ENCODE measurements at places on chromosomes 6 and 20. TPM values are rescaled to one million over a fixed set of nuclear protein-coding genes. Genes with fewer than 3 reads are reported as not detected.

- no peak for DNase-seq
Measured at GRCh38 chr20:47749339-47749738, 35.9 kb downstream of the SULF2 start.

DNA sequence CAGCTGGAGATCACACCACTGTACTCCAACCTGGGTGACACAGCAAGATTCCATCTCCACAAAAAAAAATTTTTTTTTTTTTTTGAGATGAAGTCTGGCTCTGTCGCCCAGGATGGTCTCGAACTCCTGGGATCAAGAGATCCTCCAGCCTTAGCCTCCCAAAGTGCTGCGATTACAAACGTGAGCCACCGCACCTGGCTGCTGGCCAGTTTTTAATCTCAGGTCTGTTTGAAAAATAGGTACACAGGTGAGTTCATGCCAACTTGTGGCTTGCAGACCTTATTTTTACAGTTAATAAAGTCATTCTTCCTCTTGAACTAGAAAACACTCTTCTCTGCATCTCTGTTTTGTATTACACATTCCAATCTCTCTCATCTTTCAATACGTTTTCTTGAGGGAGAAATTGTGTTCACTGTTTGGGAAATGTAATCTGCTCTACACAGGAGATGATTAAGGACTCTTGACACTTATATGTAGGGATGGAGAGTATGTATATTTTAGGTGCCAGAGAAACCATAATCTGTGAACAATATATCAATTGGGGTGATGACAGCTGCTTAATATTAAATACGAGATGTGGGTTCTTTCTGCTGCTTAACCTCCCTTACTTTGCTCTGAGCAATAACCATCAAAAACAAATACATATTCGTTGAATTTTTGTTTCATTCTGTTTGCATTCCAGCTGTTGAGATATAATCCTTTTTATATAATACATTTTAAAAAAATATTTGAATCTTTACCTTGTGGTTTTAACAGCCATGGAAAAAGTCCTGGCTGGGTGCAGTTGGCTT, 17.7 kb upstream of the RIPOR3 start:
- DNase-seq = peak; percentile 83

DNA sequence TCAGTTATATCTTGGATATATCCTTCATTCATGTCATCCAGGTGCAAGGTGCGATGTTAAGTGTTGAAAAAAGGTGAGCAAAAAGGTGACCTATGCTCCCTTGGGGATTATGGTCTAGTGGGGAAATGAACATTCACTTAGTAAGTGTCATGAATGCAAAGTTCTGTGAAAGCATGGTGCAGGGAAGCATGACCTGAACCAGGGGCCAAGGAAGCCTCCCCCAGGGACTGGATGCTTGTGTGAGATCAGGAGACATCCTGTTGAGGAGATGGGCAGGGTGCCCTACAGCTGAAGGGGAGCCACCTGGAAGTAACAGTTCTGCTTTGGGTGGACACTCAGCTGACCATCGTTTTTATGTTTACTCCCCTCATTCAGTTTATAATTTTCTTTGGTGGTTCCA, 179.5 kb downstream of the SYNDIG1 start:
- DNase-seq = no peak

DNA sequence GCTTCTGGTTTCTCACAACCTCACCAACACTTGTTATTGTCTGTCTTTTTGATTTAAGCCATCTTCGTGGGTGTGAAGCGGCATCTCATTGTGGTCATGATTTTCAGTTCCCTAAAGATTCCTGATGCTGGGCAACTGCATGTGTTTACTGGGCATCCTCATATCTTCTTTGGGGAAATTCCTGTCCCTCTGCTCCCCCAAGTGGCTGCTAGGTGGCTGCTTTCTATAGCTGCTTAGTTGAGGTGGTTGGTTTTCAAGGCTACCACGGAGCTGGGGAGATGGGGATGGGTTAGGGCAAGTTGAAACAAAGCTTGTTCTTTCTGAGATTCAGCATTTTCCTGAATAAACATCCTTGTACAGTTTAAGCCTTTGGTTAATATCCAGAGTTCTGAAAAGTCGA, 403.9 kb upstream of the SULF2 start:
- DNase-seq = peak; percentile 52

DNA sequence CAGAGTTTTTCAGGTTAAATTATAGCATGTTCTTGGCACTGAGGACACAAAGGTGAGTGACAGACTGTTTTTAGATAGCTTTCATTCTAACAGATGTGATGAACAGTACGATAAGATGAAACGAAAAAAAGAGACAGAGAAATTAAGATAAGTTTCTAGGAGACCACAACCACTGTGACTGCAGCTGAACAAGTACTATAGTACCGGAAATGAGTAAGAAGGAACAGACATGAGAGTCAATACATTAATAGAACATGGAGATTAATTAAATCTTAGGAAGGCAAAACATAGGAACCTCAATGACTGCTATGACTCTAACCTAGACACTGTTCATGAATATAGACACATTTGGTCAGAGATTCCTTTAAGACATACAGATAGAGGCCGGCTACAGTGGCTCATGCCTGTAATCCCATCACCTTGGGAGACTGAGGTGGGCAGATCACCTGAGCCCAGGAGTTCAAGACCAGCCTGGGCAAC, 40.2 kb downstream of the HBS1L start:
- no peak for DNase-seq

- no peak for DNase-seq
Measured at GRCh38 chr6:28864326-28864923, 59.4 kb downstream of the TRIM27 start.

DNA sequence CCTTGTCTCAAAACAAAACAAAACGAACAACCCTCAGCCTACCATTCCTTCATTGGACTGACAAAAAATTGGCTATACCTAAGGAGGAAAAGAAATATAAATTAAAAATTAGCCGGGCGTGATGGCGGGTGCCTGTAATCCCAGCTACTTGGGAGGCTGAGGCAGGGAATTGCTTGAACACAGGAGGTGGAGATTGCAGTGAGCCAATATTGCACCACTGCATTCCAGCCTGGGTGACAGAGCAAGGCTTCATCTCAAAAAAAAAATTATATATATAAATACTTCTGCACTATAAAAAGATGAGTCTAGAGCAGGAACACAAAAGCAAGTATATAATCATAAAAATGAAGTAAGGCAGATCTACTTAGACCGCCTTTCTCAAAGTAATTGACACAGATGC, 109.8 kb downstream of the CRYBG1 start:
- DNase-seq = no peak

DNA sequence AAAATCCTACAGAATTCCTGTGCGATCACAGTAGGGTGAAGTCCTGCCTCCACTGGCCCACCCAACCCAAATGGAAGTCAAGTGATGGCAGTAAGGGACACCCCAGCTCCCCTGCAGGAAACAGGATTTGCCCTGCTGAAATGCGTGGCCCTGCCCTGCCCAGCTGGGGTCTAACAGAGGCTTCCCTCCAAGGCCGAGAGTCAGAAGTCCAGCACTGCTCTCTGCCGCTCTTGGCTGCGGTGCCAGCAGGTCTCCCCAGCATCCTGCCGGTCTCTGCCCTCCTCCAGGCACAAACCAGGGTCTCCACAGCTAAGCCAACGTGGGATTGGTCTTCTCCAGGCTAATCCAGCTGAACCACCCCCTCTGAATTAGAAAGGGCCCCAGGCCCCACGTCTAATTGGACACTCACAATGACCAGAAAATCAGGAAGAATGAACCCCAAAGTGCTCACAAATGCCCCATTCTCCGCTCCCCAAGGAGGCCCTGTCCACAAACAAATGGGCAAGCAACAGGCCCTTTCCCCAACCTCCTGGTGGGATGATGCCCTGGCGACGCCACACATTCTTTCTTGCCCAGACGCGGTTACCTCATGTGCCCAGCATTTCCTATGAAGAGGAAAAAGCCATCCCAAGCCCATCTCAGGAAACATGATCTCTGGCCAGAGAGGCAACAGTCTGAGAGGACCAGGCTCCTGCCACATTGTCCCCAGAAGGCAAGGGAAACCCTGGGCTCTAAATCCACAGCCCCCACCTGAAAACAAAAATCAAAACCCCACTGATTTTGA, 117.2 kb downstream of the BANF2 start:
- DNase-seq = no peak

DNA sequence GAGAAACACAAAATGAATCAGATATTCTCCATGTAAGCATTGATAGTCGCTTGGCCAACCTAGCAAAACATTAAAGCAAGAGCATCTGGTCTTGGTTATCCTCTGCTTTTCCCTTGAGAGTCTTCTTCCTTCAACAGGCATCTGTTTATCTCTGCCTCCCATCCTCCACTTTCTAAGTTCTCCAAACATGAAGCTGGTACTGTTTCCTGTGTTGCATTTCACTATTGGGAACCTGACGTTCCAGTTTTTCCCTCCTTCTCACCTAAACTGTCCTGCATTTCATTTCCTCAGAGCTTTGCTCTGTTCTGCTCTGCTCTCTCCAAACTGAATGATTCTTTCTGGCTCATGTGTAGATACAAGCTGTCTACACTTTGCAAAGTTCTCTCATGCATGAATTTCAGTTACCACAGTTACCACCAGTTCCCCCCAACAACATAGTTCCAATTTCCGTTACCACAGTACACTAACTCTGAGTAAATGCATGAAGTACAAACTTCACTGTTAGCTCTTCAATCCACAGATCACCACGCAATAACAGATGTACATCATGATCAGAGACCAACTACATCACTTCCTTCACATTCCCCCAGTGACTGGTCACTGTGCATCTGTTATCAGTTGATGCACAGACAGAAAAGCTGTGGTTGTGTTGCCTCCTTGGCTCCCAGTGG, 86.7 kb upstream of the F13A1 start:
- DNase-seq = peak; percentile 2

DNA sequence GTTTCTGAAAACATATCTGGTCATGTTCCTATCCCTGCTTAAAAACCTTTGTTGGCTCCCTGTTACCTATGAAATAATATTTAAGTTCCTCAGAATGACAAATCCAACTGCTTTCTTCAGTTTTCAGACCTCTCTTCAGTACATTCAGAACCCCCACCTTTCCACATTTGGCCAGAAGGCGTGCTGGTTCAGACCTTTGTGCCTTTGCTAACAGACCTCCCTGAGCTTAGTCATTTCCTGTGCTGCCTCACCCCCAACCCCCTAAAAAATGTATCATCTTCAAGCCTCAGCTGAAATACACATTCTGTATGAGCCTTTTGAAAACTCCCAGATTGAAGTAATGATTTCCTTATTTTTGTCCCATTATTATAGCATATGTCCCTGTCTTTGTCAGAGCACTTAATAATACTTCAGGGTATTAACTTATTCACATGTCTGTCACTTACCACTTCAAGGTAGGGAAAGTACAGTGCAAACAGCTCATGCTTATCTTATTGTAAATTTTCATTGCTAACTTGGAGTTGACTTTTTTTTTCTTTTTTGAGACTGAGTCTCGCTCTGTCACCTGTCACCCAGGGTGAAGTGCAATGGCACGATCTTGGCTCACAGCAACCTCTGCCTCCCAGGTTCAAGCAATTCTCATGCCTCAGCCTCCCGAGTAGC, 19.7 kb downstream of the FAM217A start:
- peak; percentile 74 for DNase-seq

DNA sequence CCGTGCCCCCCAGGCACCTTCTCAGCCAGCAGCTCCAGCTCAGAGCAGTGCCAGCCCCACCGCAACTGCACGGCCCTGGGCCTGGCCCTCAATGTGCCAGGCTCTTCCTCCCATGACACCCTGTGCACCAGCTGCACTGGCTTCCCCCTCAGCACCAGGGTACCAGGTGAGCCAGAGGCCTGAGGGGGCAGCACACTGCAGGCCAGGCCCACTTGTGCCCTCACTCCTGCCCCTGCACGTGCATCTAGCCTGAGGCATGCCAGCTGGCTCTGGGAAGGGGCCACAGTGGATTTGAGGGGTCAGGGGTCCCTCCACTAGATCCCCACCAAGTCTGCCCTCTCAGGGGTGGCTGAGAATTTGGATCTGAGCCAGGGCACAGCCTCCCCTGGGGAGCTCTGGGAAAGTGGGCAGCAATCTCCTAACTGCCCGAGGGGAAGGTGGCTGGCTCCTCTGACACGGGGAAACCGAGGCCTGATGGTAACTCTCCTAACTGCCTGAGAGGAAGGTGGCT, 960 bp downstream of the TNFRSF6B start:
- no peak for DNase-seq

- DNase-seq = no peak
Measured at GRCh38 chr6:168095171-168095691, 16.2 kb upstream of the FRMD1 start.

DNA sequence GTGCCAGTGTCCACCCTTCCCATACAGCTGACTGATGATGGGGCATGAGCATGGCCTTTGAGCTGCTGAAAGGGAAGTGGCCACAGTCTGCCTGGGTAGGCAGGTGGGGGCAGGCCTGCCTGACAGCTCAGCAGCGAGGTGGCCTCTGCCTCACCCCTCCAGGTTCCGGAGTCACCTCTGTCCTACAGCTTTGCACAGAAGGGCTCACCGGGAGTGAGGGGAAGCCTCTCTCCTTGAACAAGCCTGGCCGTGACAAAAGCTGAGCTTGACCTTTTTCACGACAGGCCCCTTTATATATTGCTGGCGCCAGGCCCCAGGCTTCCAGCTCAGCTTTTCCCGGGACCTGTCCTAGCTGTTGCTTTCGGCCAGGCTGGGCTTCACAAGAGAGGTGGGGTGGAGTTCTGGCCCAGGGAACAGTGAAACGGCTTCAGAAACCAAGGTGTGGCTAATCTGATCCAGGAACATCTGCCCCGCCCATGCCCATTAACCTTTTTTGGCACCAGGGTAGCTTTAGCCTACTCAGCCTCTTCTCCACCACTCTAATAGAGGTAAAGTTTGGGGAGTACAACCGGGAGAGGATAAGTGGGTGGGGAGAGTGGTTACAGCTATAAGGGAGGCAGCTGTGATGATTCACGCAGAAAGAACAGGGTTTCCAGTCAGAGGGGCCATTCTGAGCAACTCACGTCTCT, 42.9 kb downstream of the C6orf132 start:
- peak; percentile 70 for DNase-seq

DNA sequence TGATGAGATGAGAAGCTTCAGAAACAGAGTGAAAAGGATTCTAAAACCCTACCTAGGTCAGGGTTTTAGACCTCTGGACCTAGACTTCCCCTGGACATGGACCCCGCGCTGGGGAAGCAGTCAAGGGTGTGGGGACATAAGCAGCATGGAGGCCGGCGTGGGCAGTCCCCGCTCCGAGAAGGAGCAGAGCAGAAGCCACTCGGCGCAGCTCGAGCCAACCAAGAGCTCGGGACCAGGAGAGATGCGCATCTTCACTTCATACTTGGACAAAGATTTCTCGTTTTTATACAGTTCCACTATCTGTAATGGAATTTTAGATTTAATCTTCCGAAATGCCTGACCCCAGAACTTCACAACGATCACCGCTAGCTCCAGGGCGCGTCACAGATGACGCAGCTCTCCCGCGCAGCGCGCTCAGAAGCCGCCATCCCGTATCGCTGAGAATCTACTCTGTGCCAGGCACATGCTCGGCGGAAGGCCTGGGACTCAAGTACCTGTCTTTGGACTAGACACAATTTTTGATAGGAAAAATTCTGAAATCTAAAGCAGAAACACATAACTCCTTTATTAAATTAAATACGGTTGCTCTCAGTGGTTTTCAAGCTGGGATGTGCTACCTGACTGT, 60.3 kb downstream of the WDR27 start:
- DNase-seq = no peak

GRCh38 chr6:107116328-107116892, 1.1 kb upstream of the BEND3 start:
- DNase-seq = peak; percentile 19

The BFSP1 gene
- total RNA-seq = 2.9 TPM

The PLCB1 gene
- total RNA-seq = 19.0 TPM

The DOK5 gene
- total RNA-seq = 1.3 TPM

The PGC gene
- total RNA-seq = not detected

The RSPH3 gene
- 6.0 TPM for total RNA-seq

The LCA5 gene
- total RNA-seq = 5.2 TPM

The TSHZ2 gene
- 2.3 TPM for total RNA-seq

The HLA-DQA2 gene
- total RNA-seq = not detected

The C6orf163 gene
- total RNA-seq = 2.9 TPM

The CLPSL1 gene
- total RNA-seq = not detected

The CAPN11 gene
- total RNA-seq = not detected

The TCP11 gene
- total RNA-seq = 0.32 TPM
